ENCODE measurements at places on chromosomes 2 and 18.

DNA sequence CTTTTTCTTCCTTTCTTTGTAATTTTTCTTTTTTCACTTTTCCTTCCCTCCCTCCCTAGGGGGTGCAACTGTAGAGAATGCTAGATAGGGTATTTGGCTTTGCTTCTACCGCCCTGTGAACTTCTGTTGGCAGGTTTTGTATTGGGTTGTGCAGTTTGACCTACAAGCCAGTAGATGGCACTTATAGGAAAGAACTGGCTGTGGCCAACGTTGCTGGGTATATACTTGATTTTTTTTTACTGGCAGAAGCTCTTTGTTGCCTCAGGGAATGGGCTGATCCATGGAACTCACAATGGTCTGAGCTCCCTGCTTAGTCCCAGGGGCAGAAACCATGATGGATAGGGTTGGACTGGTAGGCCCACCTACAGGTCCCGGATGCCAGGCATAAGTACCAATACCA, 1019.5 kb upstream of the LRRTM1 start:
- DNase-seq: no peak

DNA sequence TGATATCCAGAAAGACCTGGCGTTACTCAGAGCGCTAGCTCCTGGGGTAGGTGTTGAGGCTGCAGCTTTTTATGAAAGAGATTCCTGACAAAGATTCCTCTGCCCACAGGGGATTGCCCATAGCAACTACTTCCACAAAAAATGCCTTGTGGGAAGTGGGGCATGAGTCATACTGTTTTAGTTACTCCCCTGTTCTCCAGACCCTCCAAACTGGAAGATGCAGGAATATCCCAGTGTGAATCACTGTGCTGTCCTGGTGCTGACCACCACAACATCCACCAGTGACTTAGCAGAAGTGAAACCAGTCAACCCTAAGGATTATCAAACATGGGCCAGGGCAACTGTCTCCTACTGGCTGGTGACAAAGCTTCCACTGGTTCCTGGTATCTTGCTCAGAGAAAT, 61.8 kb downstream of the CDH2 start:
- no peak for DNase-seq

DNA sequence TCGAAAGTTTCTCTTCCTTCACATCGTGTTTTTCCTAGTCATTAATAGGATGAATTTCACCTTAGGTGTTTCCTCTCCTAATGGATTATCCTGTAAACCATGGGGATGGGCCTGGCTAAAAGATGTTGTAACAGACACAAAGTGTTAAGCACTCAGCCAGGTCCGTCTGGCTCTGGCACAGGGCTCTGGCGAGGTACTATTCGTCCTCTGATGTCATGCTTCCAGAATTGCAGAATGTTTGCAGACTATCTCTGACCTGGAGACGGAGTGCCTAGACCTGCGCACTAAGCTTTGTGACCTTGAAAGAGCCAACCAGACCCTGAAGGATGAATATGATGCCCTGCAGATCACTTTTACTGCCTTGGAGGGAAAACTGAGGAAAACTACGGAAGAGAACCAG, 13.2 kb downstream of the ATG16L1 start:
- DNase-seq: no peak

DNA sequence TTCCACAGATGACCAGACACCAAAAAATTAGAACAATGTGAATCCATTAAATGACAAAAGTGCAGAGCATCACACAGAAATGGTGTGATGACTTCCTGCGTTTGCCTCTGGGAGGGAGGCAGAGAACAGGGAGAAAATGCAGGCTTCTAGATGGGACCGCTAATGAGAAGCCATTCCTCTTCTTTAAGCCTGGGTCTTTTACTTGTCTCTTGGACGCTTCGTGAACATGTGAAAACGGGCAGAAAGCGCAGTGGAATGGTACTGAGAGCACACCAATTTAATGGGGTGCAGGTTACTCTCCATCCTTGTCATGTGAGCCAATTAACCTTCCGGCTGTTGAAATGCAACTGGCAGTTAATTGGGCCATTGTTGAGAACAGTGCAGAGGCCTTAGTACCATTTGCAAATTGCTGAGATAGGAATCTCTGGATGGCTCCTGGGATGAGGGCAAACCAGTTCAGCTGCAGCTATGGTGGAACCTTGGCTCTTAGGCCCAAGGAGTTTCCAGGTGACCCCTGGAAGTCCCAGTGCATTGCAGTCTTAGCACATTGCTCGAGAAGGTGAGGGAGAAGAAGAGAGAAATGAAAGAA, 210.4 kb upstream of the CXCR4 start:
- DNase-seq: no peak

GRCh38 chr2:174083843-174084458, 118.8 kb upstream of the SP3 start:
- no peak for DNase-seq

DNA sequence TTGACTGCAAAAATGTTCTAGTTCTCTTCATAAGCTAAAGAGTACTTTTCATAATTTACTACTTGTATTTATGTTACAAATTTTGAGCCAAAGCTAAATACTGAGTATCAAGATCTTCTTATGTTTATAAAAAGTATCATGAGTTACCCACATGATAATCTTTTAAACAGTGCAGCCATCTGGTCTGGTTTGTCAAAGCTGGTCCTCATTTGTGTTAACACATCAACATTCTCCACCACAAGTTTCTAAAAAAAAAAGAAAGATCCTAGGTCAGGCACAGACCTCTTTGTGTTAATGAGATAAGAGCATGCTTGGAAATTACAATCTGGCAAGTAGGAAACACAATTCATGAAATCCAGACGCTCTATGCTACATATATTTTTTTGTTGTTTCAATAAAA, 75.5 kb upstream of the FRZB start:
- no peak for DNase-seq

- DNase-seq: no peak
These were observed 186.8 kb upstream of the RND3 start for GRCh38 chr2:150674283-150674682.

- DNase-seq: no peak
These were observed 2.0 kb downstream of the YPEL5 start for GRCh38 chr2:30148850-30149249.

DNA sequence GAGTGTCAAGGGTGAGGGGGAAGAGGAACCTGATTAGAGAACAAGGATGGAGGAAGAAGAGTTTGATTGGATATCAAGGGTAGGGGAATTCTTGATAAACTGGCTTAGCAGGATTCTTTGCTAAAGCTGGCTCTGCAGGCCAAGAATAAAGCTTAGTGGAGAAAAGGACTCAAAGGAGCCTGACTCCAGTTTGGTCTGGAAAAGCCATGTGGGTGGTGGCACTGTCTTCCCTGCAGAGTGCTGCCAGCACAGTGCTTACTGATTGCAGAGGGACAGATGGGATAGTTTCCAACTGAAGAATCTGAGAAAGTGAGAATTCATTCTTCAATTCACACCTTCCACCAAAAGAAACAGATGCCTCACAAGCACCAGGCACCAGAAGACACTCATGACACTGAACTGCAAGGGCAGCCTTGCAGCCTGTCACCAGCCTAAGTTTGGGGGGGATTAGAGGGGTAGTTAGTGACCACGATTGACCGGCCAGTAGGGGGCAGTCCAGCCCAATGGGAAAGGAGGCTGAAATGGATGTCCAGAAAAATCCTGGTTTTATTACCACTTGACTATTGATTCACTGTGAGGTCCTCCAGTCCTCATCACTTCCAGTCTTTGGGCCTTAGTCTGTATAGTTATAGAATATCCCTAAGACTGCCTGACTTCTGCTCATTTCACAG, 334.5 kb downstream of the SMAD2 start:
- no peak for DNase-seq

DNA sequence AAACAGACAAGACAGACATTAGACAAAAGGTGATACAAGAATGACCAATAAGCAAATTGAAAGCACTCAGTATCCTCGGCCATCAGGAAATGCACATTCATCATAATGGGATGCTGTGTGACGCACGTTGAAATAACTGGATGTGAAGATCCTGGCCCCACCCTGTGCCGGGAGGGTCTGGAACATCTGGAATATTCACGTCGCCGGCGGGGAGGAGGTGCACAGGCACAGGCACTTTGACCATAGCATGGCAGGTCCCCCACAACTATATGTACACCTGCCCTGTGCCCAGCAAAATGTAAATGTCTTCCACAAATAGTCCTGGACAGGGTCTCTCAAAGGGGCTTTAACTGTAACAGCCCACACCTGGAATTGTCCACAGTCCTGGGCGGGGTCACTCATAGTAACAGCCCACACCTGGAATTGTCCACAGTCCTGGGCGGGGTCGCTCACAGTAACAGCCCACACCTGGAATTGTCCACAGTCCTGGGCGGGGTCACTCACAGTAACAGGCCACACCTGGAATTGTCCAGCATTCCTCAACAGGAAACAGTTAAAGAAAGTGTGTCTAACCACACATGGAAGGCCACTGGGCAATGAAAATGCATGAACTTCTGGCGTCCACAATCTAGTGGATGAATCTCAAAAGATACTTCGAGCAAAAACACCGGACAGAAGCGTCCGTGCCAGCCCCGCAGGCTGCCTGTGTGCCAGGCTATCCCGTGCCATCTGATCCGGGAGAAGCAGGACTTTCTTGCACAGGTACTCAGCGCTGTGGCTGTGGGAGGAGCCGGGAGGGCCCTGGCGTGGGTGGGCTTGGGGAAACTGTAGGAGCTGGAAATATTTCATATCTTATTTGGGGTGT, 113.4 kb downstream of the RTP5 start:
- no peak for DNase-seq

DNA sequence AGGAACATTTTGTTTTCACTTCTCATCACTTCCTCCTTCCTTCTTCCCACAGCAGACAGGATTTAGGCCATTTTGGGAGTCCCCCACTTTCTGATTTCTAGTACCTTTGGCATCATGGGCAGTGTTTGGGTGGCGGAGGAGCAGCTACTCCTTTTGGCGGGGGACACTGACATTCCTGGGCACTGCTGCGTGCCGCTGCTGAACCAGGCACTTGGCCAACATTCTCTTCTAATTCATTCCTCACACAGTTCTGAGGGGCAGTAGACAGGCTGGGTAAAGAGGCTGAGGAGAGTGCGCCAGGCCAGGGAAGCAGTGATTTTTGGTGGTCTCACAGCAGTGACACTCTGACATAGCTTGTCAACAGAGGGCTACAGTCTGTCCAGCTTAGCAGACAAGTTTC, 270.2 kb downstream of the LOXHD1 start:
- no peak for DNase-seq

DNA sequence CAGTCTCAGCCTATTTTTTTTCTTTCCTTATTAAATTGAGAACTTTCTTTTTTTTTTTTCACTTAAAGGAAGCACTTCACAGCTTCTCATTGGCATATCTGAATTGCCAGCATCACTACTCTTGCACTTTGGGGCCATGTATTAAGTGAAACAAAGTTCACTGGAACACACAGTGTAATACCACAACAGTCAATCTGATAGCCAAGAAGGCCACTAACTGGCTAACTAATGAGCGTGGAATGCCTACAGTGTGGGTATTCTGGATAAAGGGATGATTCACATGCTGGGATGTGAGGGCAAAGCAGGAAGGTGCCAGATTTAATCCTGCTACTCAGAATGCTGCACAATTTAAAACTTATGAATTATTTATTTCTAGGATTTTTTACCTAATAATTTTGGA, 11.7 kb upstream of the C18orf63 start:
- no peak for DNase-seq

DNA sequence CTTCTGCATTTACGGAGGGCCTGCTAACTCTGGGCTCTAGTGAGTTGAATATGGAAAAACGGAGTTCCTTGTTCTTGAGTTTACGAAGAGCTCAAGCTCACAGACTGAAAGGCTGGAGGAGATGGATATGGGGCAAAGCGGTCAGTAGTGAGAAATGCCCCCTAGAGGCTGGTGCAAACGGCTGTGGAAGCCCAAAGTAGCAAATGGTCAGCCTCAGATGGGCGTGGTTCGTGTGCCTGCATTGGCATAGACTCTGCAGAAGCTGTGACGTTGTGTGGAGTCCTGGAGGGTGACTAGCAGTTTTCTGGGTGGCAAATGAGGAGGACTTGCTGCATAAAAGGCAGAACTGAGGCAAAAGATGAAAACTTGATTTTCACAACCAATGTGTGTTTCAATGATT, 93.6 kb upstream of the TWIST2 start:
- no peak for DNase-seq

GRCh38 chr18:49654347-49654746, 92.5 kb downstream of the LIPG start:
- no peak for DNase-seq

- DNase-seq: no peak
These were observed 83.5 kb downstream of the OSBPL6 start for GRCh38 chr2:178277741-178278197.

GRCh38 chr2:62672601-62673000, 32.9 kb upstream of the EHBP1 start:
- DNase-seq: no peak

- no peak for DNase-seq
These were observed 305.9 kb downstream of the HRH4 start for GRCh38 chr18:24766376-24766775.

DNA sequence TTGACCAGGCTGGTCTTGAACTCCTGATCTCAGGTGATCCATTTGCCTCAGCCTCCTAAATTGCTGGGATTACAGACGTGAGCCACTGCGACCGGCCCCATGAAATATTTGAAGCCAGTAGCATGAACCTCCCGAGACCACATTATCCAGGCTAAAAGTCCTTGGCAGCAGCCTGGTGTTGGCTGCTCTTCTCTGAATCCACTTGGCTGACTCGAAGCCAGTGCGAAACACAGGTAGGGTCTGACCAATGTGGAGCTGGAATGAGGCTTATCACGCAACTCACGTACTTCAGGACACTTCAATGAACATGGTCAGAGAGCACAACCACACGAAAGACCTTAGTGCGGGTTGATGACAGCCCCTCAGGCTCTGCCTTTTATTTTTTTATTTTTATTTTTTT, 38.4 kb downstream of the USP40 start:
- DNase-seq: no peak

GRCh38 chr2:42804891-42805290, 12.5 kb upstream of the HAAO start:
- no peak for DNase-seq

DNA sequence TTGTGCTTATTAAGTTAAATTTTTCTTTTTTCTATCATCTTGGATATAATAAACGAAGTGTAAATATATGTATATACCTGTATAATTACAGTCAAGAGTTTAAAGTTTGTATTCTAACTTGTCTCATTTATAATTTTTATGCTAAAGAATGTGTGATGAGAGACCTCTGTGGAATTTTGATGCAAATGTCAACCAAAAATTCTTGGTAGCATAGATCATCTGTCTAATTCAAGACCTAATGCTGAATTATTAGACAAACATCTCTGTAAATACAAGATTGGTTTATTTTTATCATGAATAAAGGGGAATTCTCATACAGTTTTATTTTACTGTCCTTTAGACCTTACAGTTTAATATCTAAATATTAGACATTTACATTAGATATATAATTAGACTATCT, 149.2 kb upstream of the VWC2L start:
- no peak for DNase-seq

- no peak for DNase-seq
These were observed 316.5 kb downstream of the CYP26B1 start for GRCh38 chr2:71831193-71831577.

GRCh38 chr2:205700331-205701132, 18.2 kb downstream of the NRP2 start:
- DNase-seq: no peak

All from stimulated activated CD4-positive, alpha-beta T cell treated with anti-CD3 and anti-CD28 coated beads, Interleukin-12 subunit alpha, Interleukin-12 subunit beta, amount 100 ng/mL, for 48 hours (primary cell).